NCI-H226 (cell line): ENCODE measurements at places on chromosomes 12 and 14.

- DNase-seq = no peak
Observed at GRCh38 chr14:103528146-103528586, 830 bp upstream of the TRMT61A start.

DNA sequence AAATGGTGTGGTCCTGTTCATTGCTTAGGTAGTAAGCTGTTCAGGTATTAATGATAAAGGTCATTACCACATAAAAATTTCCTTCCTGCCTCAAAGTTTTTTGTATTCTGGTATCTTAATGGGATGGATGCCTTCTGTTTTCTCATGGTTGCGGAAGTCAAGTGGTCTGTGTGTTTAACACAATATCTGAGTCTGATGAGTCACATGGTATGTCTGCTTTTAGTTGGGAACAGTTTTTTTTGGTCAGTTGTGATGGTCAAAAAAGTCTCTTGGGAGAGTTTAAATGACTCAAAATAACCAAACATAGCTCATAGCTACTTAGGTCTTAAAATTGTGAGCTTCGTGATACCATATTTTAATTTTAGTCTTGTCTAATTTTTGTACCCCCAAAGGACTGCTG, 40.7 kb downstream of the STK38L start:
- no peak for DNase-seq

GRCh38 chr12:53939141-53940108, 794 bp downstream of the HOXC13 start:
- peak; percentile 44 for DNase-seq

GRCh38 chr12:4135919-4136605, 137.5 kb upstream of the CCND2 start:
- no peak for DNase-seq
